Right ventricle myocardium superior (tissue), 1 donor: ENCODE measurements at places on chromosomes 5 and 9. TPM values are rescaled to one million over a fixed set of nuclear protein-coding genes. Genes with fewer than 3 reads are reported as not detected.

TIFAB gene
- not detected for total RNA-seq

CXCL14 gene
- total RNA-seq, result 1.3 TPM

PLPP7 gene
- total RNA-seq, result 115 TPM

PRELID2 gene
- total RNA-seq, result 41.2 TPM

AHRR gene
- total RNA-seq, result 1.8 TPM

MARCOL gene
- total RNA-seq, result not detected

ZNF879 gene
- 4.0 TPM for total RNA-seq

NIM1K gene
- 0.22 TPM for total RNA-seq

SLC34A3 gene
- not detected for total RNA-seq

PPP3R2 gene
- not detected for total RNA-seq

BTNL3 gene
- not detected for total RNA-seq

NR2F1-AS1 gene
- total RNA-seq, result 0.22 TPM

SPATA31C1 gene
- total RNA-seq, result not detected

CMYA5 gene
- total RNA-seq, result 917 TPM

SH3RF2 gene
- total RNA-seq, result 309 TPM

CENPP gene
- total RNA-seq, result 3.0 TPM

DRD1 gene
- total RNA-seq, result not detected

RGS7BP gene
- total RNA-seq, result 5.4 TPM

HTR1A gene
- total RNA-seq, result not detected

PCDHB15 gene
- total RNA-seq, result 3.9 TPM

NTRK2 gene
- total RNA-seq, result 4.5 TPM

CAMK4 gene
- total RNA-seq, result 0.16 TPM

PCDHA9 gene
- not detected for total RNA-seq

RANBP17 gene
- 2.9 TPM for total RNA-seq

SLCO4C1 gene
- total RNA-seq, result 0.08 TPM

GPX3 gene
- total RNA-seq, result 592 TPM

CARD9 gene
- total RNA-seq, result 0.78 TPM

PTPN3 gene
- total RNA-seq, result 38.6 TPM

FABP6 gene
- total RNA-seq, result 3.4 TPM

SHB gene
- 15.0 TPM for total RNA-seq

LCN15 gene
- not detected for total RNA-seq

ZBED3 gene
- total RNA-seq, result 3.8 TPM

LAMC3 gene
- 0.03 TPM for total RNA-seq

CD72 gene
- 0.59 TPM for total RNA-seq

PCDHGA6 gene
- 6.7 TPM for total RNA-seq

ATP6V0E1 gene
- 187 TPM for total RNA-seq
